ENCODE measurements at places on chromosomes 3 and 15.

- no peak for DNase-seq
These were observed 222.3 kb downstream of the ZMAT3 start for GRCh38 chr3:178849199-178849910.

- no peak for DNase-seq
These were observed 3.1 kb downstream of the GP5 start for GRCh38 chr3:194395778-194396538.

- no peak for DNase-seq
These were observed 171.1 kb upstream of the TLE3 start for GRCh38 chr15:70268698-70269251.

- no peak for DNase-seq
These were observed 141.0 kb downstream of the TMCO5A start for GRCh38 chr15:38075466-38075865.

- no peak for DNase-seq
These were observed 330.3 kb upstream of the GOLIM4 start for GRCh38 chr3:168425936-168426595.

Data from smooth muscle cell of the brain vasculature (primary cell).